Transverse colon (tissue), 4 donors: ENCODE measurements at places on chromosomes 13 and 19. TPM values are rescaled to one million over a fixed set of nuclear protein-coding genes. Genes with fewer than 3 reads are reported as not detected.

The DACT3 gene
- total RNA-seq, result 9.4 TPM

The ZNF737 gene
- total RNA-seq, result 15.9 TPM

The CEACAM16 gene
- total RNA-seq, result not detected

The GRK1 gene
- not detected for total RNA-seq

The NCLN gene
- 65.4 TPM for total RNA-seq

The PLPP2 gene
- total RNA-seq, result 190 TPM

The DIRAS1 gene
- total RNA-seq, result 0.41 TPM

GRCh38 chr19:49677231-49677900 is at the start of gene PRMT1:
Gene PRMT1, plus strand, starts transcription at chr19:49677271. Its CDS starts 10 bp downstream, at chr19:49677281.
- peak; percentile 44 for DNase-seq

DNA sequence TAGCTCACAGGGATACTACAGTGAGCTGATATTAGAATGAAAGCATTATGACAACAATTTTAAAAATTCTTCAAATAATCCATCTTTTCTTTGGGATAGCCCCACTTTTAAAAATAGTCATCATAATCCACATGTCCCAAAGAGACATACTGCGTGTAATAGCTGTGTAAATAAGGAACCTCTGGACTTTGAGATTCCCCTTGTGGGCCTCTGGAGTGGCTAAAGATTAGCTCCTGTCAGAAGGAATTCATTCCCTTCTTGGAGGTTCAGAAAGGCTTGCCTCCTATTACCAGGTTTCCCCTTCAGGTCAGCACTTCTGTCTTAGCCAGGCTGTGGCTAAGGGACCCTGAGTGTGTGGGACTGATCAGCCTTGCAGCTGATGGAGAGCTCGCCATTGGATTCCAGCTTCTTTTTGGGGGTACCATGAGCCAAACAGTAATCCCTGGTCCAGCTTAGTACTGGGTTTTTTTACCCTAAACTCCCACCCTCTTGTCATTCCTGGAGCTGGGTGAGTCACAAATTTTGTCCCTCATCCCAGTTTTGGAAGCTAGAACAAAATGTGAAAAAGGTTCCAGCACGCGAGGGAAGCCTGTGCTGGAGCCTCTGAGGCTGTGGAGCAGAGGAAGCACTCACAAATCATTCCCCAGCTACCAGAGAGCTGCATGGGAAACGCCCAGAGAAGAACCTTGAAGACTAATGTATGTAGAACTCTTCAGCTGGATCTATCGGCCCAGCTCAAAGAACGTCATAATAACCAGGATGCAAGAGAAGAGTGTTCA is 96.7 kb downstream of the RNASEH2B start:
- no peak for DNase-seq

DNA sequence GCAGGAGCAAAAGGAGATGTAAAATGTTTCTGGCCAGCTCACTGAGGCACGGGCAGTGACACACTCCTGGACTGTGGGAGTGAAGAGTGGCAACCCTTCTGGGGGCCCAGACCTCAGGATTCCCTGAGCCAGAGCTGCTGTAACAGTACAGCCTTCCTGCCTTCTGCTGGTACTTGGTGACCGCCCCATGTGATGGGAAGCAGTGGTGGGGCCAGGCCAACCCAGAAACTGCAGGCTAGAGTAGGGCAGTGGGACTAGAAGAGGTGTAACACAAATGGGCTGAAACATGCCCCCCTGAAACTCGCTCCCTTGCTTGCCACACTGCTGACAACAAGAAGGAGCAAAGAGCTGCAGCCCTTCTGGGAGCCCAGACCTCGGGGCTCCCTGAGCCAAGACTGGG is 217.1 kb upstream of the TRPC4 start:
- no peak for DNase-seq

DNA sequence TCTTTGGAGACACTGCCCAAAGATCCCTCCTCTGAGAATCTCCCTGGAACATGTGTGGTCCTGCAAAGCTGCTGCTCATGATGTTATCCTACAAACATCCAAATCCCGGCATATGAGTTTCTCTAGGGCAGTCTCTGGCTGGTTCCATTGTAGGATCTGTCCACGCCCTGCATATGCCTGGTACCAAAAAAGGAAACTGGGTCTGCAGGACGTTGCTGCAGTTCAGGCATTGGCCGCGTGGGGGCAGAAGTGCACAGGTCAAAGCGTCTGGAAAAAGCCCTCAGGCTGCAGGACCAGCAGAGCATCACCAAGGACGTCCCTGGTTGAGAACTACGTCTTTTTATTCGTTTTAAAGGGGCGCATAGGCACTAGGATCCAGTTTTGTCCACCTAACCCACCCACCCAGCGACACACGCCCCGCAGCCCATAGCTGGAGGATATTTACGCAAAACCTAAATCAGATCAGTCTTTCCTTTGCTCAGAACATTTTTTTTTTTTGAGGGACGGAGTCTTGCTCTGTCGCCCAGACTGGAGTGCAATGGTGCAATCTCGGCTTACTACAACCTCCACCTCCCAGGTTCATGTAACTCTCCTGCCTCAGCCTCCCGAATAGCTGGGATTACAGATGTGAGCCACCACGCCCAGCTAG is 12.9 kb upstream of the ZNF564 start:
- peak; percentile 92 for DNase-seq

DNA sequence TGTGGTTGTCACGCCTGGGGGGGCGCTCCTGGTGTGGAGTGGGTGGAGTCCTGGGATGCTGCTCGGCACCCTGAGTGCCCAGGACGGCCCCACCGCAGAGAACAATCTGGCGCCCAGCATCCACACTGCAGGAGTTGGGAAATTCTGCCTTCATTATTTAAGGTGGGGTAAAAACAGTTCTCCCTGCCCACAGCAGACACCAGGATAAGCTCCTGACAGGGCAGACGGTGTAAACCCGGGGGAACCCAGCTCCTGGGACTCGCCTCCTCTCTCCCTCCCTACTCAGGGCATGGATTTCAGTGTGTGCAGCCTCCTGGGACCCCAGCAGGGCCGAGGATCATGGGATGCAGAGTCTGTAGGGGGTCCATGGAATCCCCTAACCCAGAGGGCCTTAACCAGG is 7.7 kb upstream of the WDR18 start:
- DNase-seq, result no peak

- no peak for DNase-seq
Observed at GRCh38 chr19:34508540-34508939, 27.0 kb downstream of the WTIP start.
